ENCODE measurements at places on chromosomes 2 and 18. TPM values are rescaled to one million over a fixed set of nuclear protein-coding genes. Genes with fewer than 3 reads are reported as not detected.

The CNGA3 gene
- total RNA-seq = 0.05 TPM

The LIMS1 gene
- 89.7 TPM for total RNA-seq

The TXNDC2 gene
- not detected for total RNA-seq

The IL1RN gene
- total RNA-seq = not detected

The B4GALT6 gene
- total RNA-seq = 4.7 TPM

The C1D gene
- 23.1 TPM for total RNA-seq

The SLC39A6 gene
- total RNA-seq = 8.3 TPM

The RESP18 gene
- total RNA-seq = not detected

The CTDSP1 gene
- total RNA-seq = 66.5 TPM

The TMEM37 gene
- total RNA-seq = 0.33 TPM

The IRS1 gene
- total RNA-seq = 0.05 TPM

The C2orf15 gene
- total RNA-seq = not detected

The ACMSD gene
- not detected for total RNA-seq

The WDR35 gene
- total RNA-seq = 5.4 TPM

The TOGARAM2 gene
- not detected for total RNA-seq

The APOB gene
- under 0.01 TPM for total RNA-seq

The MTCL1 gene
- 17.1 TPM for total RNA-seq

The CARF gene
- 1.3 TPM for total RNA-seq

The COBLL1 gene
- total RNA-seq = 17.7 TPM

The GKN1 gene
- not detected for total RNA-seq

The TTC39C gene
- 7.6 TPM for total RNA-seq

The UGT1A4 gene
- total RNA-seq = not detected

The PPP1R1C gene
- total RNA-seq = 0.27 TPM

The HOXD12 gene
- total RNA-seq = not detected

The TCF23 gene
- total RNA-seq = not detected

The TUBB8B gene
- total RNA-seq = not detected

The ARHGAP28 gene
- 2.1 TPM for total RNA-seq

The ST8SIA5 gene
- total RNA-seq = not detected

The CCDC121 gene
- 1.8 TPM for total RNA-seq

The CXCR4 gene
- total RNA-seq = 17.2 TPM

The TCF7L1 gene
- 2.7 TPM for total RNA-seq

The STK16 gene
- 9.6 TPM for total RNA-seq

The SERTAD2 gene
- 13.5 TPM for total RNA-seq

The FNDC4 gene
- 20.3 TPM for total RNA-seq

The GALR1 gene
- total RNA-seq = not detected

The CIDEA gene
- 8.2 TPM for total RNA-seq

The MC4R gene
- total RNA-seq = not detected

The HOXD9 gene
- total RNA-seq = 13.6 TPM

The PAX3 gene
- not detected for total RNA-seq

The PTPRN gene
- not detected for total RNA-seq

The CSRNP3 gene
- 0.05 TPM for total RNA-seq

The SKA1 gene
- 30.3 TPM for total RNA-seq

The ZNF804A gene
- not detected for total RNA-seq

The SCYGR4 gene
- not detected for total RNA-seq

All from mammary microvascular endothelial cell (primary cell).